ENCODE measurements at places on chromosomes 11 and 22.

GRCh38 chr22:19149991-19150390, at the start of gene GSC2:
Gene GSC2, minus strand, starts transcription at chr22:19150292. Its CDS starts 9 bp downstream, at chr22:19150283.
- no peak for DNase-seq

GRCh38 chr22:24836282-24836681, 30.3 kb downstream of the SGSM1 start:
- DNase-seq, result no peak

DNA sequence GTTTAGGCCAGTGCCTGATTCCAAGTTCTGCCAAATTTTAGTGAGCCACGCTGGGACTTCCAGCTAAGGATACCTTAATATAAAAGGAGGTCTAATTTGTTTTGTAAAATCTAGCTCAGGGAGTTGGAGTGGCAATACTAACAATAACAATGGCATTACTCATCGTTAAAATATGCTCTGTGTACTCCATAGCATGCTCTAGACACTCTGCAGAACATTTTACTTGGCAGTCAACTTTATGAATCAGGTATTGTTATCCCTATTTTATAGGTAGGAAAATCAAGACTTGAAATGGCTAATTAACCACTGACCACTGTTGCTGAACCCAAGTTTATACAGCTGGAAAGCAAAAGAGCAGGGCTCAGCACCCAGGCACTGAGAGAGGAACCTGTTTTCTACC, 485.0 kb upstream of the KIRREL3 start:
- no peak for DNase-seq

DNA sequence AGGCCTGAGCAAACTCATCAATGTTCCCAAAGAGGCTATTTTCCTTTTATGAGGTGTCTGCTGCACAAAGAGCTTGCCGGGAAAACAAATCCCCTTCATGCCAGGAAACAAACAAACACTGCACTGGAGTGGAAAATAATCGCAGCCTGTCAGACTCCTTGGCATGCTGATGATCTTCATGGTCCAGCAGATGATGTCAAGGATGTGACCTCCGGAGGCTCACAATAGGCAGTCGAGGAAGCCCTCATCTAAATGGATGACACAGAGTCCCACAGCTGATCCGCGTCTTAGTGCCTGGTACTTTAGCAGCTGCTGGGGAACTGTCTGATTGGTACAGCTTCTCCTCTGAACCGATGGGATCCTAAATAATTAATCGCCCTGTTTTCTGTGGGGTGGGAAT, 187.6 kb downstream of the TENM4 start:
- DNase-seq, result no peak

DNA sequence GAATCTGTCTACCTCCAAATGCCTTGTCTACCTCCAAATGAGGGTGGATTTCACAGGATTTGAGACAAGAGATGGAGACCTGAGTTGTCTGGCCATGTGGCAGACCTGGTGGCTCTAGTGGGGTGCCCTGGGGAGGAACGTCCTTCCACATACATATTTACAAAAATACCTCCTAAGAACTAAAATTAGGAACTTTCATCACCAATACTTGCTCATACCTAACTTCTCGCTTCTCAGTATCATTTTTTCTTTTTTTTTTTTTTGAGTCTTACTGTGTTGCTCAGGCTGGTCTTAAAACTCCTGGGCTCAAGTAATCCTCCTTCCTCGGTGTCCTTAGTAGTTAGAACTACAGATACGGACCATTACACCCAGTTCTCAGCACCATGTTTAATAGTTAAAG, 117.9 kb downstream of the MED15 start:
- DNase-seq, result no peak

GRCh38 chr11:27242591-27242990, 120.4 kb downstream of the CCDC34 start:
- DNase-seq, result peak; percentile 80

DNA sequence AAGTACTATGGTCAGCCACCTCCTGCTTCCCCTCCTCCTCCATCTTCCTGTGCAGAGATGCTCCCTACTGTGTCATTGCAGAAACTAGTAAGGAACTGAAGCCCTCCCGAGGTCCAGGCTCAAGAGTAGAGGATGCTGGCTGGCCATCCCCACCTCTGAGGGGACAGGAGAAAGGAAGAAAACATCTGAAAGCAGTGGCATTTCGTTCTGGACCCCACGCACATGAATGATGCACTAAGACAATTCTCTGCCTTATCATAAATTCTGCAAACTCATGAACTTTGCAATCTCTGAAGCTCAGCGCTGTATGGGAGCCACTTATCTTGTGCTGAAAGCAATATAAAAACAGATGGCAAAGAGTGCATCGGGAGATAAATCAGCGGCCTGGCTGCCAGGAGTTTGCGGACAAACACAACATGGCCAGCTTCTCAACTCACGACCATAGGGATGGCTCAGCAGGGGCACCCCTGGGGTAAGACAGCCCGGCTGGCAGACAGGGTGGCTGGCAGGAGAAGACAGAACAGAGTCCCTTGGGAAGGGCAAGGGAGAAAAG, 306.4 kb downstream of the NXPE2 start:
- DNase-seq, result no peak

- no peak for DNase-seq
These were observed 22.2 kb downstream of the DKK3 start for GRCh38 chr11:11985954-11986949.

Measured in RCC 7860 (cell line).